ENCODE measurements at places on chromosomes 2 and 18.

- no peak for DNase-seq
Measured at GRCh38 chr2:173359231-173359630, 4.6 kb downstream of the CDCA7 start.

DNA sequence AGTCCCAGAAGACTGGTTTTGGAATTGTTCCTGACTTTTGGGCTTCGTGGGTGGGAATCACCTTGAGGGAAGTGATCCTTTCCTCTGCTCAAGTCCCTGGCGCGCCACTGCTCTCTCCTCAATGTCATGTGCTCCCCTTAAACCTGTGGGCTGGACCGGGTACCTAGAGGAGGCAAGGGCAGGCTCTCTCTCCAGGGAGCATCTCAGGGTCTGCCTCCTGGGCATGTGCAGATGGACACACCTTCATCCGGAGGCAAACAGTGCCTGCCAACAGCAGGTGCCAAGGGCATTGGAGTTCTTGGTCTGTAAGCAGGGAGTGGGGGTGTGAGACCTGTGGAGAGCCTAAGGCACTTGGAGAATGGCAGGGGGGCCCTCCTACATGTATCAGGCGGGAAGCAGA lies 142.6 kb downstream of the INHBB start:
- DNase-seq: no peak

DNA sequence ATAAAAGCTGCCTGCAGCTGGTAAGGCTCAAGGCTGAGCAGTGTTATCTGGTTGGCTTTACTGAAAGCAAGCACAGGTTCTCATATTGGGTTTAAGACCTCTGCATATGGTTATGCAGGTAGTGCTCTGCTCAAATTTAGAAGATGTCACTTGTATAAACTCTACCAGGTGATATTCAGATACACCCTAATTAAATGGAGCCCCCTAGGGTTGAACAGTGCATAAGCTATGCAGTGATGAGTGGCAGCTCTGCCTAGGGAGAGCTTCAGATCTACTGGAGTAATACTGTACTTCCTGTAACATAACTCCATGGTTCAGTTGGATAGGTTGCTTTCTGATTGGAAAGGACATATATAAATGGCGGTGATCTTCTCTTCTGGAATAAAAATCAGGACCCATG lies 222.7 kb downstream of the CYRIA start:
- no peak for DNase-seq

DNA sequence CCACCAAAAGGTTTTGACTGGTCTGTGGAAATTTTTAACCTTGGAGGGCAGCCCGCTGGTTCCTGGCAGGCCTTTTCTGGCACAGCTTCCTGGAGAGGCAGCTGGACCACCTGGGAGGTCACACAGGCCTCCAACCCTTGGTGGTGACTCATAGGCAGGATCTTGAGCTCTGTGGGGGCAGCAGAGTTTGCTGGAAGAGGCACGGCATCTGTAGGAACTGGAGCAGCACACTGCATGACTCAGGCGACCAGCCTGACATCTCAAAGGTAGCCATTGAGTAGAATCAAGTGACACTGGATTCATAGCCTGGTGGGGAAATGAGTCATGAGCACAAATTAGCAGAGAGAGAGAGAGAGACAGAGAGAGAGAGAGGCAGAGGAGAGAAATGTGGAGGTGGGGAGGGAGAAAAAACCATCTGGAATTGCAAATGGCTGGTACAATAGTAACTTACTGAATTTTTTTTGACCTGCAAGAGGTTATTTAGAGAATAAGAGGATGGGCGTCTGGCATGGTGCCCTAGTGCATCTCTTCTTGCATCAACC lies 57.4 kb downstream of the TRPM8 start:
- no peak for DNase-seq

DNA sequence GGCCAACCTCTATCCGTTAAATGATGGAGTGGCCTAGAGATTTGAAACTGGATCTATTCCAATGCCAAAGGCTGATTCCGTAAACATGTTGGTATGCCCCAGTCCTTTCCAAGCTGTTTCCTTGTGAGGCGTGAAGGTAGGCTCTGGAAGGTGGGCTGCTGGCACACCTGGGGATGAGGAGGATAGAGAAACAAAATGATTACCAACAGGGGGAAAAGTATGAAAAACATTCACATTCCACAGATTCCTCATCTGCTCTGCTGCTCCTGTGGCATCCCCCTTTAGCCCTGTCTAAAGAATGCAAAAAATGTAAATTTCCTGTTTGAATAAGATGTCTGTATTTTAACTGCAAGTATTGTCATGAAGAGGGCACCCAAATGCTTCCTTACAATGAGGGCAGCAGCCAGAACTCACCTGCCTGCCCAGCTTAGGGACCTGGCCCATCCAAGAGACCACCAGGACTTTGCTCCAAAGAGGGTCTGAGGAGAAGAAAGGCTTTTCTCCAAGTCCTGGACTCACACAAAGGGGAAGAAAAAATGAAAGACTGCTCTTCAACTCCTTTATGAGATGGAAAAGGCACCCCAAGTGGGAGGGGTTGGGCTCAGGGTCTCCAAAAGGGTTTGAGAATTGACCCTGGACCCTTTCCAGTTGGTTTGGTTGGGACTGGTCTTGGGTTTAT lies 132.3 kb upstream of the PELI1 start:
- no peak for DNase-seq

GRCh38 chr2:74290466-74291217 lies 52.6 kb downstream of the SLC4A5 start:
- no peak for DNase-seq

DNA sequence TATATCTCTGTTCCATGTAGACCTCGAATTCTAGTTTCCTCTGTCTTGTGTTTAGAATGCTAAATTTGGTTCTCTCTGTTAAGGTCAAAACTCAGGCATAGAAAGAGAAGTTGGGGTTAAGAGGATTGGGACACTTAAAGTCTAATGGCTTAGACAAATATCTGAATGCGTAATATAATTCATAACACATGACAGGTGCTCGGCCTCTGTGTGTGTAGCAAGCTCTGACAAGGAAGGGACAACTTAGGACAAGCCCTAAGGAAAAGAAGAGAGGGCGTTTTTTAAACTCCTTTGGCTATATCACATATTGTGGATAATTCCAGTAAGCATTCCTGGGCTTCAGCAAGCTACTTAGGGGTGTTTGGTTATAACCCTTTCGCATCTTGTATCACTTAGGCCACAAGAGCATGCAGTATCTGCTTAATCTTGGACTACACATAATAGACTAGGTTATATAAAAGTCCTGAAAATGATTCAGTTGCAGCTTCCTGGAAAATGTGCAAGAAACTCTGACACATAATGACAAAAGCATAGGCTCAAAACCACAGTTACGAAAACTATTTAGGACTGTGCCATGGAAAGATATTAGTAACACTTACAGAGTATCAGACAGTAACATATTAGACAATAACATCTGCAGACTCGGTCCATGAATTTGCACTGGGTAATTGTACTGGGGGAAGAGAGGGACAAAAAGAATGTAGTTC lies 16.1 kb upstream of the CREB1 start:
- no peak for DNase-seq

DNA sequence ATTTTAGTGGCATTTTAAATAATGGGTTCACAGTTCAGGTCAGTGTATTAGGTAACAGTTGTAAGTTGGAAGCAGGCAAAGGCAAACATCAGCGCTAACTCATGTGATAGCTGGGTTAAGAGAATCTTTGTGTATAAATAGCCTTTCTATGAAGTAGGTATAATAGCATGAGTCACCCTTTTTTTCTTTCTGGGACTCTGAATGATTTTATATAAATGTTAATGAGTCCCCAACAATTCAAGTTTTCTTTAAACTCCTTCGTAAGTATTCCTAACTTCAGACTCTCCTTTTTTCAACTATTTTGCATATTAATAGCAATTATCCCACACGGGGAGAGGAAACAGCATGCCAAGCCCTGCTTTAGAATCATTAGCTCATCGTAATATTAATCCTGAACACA lies 384.3 kb downstream of the PIK3C3 start:
- DNase-seq: no peak

- no peak for DNase-seq
Measured at GRCh38 chr2:222969491-222969890, 82.5 kb upstream of the KCNE4 start.

Measured in WERI-Rb-1 (cell line).